ENCODE measurements at places on chromosomes 6 and 20.

DNA sequence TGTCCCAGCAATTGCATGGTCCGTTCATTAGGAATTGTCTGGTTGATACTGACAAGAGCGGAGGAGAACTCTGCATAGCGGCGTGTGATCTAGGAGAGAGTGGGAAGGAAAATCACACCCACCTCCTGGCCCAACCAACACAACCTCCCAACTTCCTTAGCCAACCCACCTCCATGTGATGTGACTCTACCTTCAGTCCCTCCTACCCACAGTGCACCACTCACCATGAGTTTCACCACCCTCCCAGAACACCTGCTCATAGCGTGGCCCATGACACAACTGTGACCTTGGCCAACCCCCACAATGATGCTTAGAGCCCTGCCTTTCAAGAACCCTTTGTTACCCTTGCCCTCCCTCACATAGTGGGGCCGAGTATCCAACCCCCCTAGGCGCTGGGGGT lies 7.7 kb downstream of the VPS52 start:
- no peak for DNase-seq

DNA sequence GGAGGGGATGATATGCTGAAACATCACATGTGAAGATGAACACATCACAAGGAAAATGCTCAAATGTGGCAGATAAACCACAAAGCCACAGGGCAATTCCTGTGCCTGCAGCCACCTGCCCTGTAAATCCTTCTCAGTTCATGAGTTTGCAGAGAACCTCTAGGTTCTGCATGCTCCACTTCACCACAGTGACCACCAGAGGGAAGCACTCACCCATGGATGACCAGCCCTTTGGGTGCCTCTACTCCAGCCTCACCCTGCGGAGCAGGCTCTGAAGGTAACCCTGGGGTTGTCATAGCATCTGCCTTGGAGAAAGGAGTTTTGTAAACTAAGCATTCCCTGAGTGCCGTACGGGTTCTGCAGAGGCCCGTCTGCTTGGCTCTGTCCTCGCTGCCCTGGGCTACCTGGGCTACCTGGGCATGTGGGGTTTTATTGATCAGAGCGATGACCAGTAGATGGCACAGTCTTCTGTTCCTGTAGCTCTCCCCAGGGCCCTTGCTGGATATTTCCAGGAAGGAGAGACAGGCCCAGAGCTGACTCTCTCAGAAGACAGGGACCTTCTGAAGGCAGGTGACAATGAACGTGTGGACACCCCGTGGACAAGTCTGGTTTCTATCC lies 31.7 kb upstream of the CST1 start:
- no peak for DNase-seq

DNA sequence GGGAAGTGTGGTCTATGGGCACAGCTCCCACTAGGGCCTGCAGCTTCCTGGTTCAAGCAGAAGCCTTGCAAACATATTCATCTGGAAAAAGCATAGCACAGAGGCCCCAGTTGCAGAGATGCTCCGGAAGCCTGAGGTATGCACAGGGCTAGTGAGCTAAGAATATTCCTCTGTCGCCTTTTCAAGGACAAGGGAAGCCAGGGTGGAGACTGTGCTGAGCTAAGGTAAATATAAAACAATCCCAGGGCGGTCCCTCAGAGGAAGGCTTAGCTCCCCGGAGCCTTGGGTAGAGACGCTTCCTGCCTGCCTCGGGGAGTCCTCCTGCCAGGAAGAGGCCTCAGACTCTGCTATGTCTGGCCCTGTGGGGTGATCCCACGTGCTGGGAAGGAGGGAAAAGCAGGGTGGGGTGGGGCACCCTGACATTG lies 134.8 kb upstream of the FOXA2 start:
- no peak for DNase-seq

DNA sequence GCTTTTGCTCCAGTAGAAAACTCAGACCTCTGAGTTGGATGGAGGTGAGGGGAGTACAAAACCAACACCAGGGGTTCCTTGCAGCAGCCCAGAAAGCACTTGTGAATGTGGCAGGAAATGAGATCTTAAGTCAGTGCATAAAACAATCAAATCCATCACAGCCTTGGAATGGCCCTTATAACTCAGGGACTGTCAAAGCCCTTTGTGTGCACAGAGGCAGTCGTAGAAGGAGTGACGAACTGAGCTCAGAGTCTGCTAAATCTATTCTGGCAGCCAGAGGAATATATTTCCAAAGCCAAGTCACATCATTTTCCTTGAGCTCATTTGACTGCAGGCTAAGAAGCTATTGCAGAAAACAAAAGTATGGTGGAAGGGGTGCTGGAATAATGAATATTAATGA lies 676.6 kb downstream of the DHX35 start:
- no peak for DNase-seq

DNA sequence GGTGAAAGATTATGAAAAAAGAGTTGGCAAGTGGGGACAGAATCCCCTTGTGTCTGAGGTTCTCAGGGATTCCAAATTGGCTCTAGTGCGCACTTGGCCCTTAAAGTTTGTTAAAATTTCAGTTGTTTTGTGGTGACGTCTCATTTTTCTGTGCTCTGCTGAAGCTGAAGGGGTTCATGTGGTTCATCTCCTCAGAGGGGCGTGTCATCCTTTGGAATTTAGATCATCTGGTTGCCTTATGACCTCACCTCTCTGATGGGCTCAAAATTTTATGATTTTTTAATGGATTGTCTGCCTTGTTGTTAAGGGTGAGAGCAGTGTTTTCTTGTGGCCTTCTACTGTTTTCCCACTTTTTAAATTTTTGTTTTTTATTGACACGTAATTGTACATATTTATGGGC lies 20.3 kb downstream of the CYB5R4 start:
- no peak for DNase-seq

GRCh38 chr6:11805259-11806053 lies 26.9 kb upstream of the ADTRP start:
- no peak for DNase-seq

DNA sequence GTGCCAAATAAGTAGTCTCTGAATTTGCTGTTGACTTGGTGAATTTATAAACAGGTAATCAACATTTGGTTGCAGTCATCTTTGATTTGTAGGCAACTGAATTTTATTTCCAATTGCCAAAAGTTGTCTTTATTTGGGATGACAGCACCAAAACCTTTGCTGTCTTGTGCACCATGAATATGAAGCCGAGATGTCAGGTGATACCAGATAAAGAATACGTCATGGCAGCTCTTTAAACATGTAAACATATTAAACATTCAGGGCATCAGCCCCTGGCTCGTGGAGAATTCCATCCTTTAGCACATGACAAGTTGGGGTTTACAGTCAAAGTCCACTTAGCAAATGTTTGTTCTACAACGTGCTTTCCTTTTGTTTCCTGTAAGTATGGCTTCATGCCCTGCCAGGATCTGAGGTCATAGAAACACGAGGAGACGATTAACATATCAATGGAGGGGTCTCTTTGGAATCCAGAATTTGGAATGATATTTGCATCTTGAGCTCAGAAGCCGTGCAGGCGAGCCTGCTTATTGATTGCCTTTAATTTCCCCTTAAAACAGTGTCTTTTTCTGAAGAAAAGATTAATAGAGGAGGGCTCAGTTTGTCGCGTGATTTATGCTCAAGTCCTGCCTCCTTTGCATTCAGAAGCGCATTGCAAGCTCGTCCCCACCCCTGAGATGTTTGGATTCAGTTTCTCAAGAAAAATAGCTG lies 170.2 kb upstream of the ZNF217 start:
- DNase-seq: no peak

DNA sequence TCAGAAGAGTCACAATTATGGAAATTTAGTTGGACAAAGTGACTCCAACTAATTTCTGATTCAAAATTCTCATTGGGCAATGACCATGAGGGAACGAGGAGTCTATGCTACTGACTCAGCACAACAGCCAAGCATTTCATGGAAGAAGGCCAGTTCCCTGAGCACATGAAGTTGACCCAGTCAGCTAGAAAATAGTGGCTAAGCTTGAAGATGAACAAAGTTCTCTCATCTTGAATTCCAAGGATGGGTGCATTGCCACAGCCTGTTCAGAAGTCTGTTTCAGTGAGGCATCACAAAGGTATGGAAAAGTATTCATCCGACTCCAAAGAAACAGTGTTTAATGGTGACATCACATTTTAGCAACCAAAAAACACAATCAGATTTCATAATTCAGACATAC lies 676.9 kb downstream of the HACE1 start:
- no peak for DNase-seq

- DNase-seq: no peak
Measured at GRCh38 chr6:91020744-91021143, 433.9 kb upstream of the MAP3K7 start.

GRCh38 chr6:149032599-149033405 lies 284.7 kb upstream of the TAB2 start:
- DNase-seq: peak; percentile 25

DNA sequence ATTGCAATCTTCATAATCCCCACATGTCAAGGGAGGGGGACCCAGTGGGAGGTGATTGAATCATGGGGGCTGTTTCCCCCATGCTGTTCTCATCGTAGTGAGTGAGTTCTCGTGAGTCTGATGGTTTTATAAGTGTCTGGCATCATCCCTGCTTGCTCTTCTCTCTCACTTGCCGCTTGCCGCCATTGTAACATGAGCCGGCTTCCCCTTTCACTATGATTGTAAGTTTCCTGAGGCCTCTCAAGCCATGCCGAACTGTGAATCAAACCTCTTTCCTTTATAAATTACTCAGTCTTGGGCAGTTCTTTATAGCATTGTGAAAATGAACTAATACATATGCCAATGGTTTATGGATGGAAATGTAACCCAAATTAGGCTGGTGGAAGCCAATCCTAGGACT lies 109.4 kb upstream of the AKAP12 start:
- DNase-seq: no peak

- DNase-seq: no peak
Measured at GRCh38 chr20:61967300-61967699, 98.4 kb downstream of the TAF4 start.

- DNase-seq: no peak
Measured at GRCh38 chr6:3643921-3644738, 107.4 kb downstream of the PXDC1 start.

Measured in stimulated activated CD4-positive, alpha-beta T cell treated with anti-CD3 and anti-CD28 coated beads, TNF-alpha, amount 100 ng/mL, for 24 hours (primary cell).